Pulmonary artery endothelial cell (primary cell): ENCODE measurements at places on chromosomes 3 and 15.

- no peak for DNase-seq
These were observed 68.0 kb downstream of the GMPS start for GRCh38 chr3:155938409-155938808.

- no peak for DNase-seq
These were observed 41.6 kb upstream of the SEMA6D start for GRCh38 chr15:47675735-47676134.

GRCh38 chr3:160008961-160009360 is 20.3 kb downstream of the IL12A start:
- no peak for DNase-seq

GRCh38 chr3:132984181-132984580 is 54.0 kb upstream of the TMEM108 start:
- DNase-seq = no peak

DNA sequence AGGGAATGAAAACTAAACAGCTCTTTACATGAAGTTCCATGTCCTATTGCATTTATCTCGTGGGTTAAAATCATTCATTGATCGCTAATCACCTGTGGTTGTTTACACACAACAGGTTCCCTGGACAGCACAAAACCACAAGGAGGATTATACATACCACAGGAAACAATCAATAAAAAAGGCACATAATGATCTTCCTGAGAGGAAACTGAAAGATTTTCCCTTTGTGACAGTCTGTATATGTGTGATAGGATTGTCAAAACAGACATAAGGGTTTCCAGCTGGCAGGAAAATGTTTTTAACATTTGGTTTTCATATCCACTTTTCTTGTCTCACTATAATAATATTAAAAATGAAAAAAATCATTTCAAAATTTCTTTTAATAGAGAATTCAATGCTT is 541.8 kb downstream of the NLGN1 start:
- no peak for DNase-seq

GRCh38 chr3:186220365-186220764 is 111.5 kb upstream of the ETV5 start:
- no peak for DNase-seq

- no peak for DNase-seq
These were observed 94.1 kb upstream of the SKOR1 start for GRCh38 chr15:67731112-67731721.

- DNase-seq = no peak
These were observed 2.0 kb downstream of the SLC22A13 start for GRCh38 chr3:38267662-38268061.

GRCh38 chr3:56137415-56137814 is 330.9 kb downstream of the ERC2 start:
- DNase-seq = no peak

DNA sequence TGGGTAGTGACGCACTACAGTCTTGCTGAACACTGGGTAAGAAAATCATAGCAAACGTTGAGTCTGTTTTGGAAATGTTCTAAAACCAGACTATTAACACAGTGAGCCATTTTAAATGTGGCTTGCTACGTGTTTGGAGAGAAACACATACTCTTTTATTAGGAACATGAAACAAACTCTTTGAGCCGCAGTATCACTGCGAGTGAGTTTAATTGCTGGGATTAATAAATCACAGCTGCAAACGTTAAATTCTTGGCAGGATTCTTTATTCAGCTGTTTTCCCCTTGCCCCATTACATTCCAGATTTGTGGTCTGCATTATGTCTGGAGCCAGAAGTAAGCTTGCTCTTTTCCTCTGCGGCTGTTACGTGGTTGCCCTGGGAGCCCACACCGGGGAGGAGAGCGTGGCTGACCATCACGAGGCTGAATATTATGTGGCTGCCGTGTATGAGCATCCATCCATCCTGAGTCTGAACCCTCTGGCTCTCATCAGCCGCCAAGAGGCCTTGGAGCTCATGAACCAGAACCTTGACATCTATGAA is 33.6 kb downstream of the BTD start:
- no peak for DNase-seq

- no peak for DNase-seq
These were observed 267.5 kb upstream of the NR2E3 start for GRCh38 chr15:71542836-71543235.

DNA sequence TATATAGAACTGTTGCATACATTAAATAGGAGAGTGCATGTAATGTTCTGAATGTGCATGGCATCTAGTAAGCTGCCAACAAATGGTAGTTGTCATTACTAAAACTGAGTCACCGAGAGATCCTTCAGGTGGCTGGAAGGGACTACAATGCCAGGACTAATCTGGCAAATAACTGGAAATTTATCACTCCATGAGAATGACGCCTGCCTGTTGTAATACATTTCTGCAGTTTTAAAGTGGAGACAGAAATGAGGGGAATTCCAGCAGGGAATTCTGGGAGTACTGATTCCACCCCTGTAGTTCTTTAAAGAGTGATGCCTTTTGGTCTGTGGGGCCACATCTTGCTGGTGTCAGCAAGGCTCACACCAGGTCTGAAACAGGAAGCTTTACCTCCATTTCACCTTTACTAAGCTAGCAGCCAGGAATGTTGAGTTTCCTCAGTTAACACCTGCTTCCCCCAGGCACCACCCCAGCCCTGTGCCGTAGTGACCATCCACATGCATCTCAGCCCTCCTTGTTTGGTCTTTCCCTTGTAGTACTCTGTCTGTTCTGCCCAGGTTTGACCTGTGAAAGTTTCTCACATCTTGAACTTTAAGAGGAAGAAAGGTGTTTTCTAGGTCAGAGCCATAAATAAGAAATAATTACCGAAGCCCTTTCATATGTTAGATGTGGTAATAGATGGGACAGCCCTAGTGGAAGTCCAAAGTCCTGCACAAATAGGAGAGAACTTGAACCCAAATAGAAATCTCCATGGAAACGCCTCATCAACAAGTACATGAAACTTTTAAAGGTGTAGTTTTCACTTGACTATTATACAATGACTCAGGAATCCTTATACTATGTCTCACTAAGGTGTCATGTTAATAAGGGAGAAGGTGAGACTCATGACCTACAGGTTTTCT is 56.7 kb upstream of the LMOD3 start:
- no peak for DNase-seq

GRCh38 chr3:36695769-36696137 is 68.6 kb downstream of the DCLK3 start:
- DNase-seq = no peak

DNA sequence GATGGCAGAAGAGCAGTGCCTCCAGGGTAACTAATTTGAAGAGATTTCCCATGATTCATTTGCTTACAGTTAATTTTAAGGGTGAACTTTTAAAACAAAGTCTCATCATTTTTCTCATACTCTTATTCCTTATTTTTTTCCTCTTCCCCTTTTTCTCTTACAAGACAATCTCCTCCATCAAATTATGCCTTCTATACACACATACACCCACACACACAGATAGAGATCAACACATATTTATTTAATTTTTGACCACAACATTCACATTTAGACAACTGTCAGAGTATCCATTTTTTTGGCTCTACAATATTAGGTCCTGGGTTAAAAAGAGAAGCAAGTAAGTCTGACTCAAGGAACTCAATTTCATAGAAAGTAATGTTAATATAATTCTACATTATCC is 37.6 kb downstream of the AAGAB start:
- DNase-seq = no peak

- DNase-seq = no peak
These were observed 158.4 kb upstream of the NAALADL2 start for GRCh38 chr3:174700736-174701135.

GRCh38 chr3:67515778-67516177 is 138.6 kb downstream of the SUCLG2 start:
- no peak for DNase-seq

- DNase-seq = no peak
These were observed 883 bp downstream of the RTP4 start for GRCh38 chr3:187369089-187369447.

GRCh38 chr3:126612479-126613205 is 42.3 kb downstream of the TXNRD3 start:
- DNase-seq = no peak

DNA sequence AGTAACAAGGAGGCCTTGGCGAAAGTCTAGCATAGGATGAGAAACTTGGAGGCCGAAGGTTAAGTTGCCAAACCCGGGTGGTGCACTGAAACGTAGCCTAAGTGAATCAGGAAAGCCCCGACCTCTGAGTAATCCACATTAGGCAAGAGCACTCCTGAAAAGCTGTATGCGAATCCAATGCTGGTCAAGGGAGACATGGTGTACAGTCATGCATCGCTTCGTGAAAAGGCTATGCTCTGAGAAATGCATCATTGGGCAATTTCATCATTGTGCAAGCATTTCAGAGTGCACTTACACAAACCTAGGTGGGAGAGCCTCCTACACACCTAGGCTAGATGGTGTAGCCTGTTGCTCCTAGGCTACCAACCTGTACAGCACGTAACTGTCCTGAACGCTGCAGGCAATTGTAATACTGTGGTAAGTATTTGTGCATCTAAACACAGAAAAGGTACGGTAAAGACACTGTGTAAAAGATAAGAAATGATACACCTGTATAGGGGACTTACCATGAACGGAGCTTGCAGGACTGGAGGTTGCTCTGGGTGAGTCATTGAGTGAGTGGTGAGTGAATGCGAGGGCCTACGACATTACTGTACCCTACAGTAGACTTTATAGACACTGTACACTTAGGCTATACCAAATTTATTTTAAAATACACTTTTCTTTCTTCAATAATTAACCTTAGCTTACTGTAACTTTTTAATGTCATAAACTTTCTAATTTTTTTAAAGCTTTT is 222.5 kb downstream of the SHQ1 start:
- no peak for DNase-seq
